ENCODE measurements at places on chromosomes 2 and 18.

DNA sequence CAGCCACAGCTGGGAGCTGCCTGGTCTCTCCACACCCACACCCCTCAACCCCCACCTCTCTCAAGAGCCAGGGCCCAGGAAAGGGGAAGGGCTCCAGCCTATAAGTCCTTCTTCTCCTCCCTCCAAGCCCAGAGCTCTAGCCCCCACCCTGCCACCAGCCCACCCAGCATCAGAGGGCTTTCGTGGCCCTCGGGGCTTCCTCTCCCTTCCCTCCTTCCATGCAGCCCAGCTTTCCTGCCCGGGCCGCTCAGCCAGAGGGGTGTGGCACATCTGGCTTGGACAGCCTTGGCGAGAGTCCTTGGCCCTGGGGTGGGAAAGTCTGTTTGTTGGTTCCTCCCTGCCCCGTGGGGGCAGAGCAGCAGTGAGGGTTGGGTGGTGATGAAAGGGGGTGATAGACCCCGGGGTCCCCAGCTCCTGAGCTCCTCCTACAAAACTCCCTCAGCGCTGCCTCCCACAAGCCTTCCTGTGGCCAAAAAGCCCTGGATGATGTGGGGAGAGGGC is 7.0 kb downstream of the TNS1 start:
- no peak for DNase-seq

DNA sequence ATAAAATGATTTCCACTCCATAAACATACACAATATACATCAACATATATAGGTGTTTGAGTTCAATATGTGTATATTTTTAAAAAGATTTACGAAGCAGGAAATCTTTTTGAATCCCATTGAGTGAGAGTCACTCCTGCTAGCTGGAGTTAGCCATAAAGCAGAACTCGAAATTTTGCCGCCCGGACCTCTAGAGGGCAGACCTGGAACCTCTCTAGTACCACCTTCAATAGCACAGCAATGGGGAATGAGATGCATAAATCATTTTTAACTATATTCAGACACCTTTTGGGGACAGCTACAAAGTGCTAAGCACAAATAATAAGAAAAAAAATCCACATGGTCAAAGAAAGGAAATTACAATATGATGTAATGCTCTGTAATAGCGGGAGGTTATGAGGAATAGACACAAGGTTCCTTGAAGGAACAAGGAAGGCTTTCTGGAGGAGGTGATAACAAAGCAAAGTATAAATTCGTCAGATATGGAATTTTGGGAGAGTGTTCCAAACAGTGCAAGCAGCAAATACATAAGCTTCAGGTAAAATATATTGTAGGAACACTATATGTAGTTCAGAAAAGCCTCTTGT is 533.4 kb downstream of the ERBB4 start:
- DNase-seq, result peak; percentile 3

- no peak for DNase-seq
These were observed 119.7 kb upstream of the ETAA1 start for GRCh38 chr2:67277450-67277849.

- no peak for DNase-seq
These were observed 79.8 kb upstream of the NOSTRIN start for GRCh38 chr2:168722592-168722991.

GRCh38 chr2:151972241-151973012 is 126.4 kb downstream of the CACNB4 start:
- DNase-seq, result no peak
